Kidney epithelial cell (primary cell): ENCODE measurements at places on chromosomes 7 and 10.
A peak's percentile ranks its signal among the peaks of the same experiment; 100 is the strongest.

DNA sequence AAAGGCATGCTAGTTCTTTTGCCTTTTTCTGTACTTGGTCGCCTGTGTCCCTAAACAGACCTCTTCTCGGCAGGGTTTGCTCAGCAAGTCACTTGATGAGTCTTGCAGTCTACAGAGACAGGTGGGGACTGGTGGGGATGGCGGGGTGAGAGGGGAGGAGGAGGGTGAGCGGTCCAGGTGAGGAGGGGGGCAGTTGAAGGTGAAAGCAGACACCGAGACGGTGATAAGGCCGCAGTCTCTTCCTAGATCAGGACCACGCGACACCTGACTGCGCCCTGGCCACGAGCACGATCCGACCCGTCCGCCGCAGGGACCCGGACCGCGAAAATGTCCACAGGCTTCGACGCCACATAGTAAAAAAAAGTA, 566 bp downstream of the ASNS start:
- no peak for DNase-seq

GRCh38 chr7:31051598-31052486, at the start of gene ADCYAP1R1:
ADCYAP1R1 (plus strand) TSS chr7:31052308; CDS start chr7:31063265, 10,957 bp downstream.
- no peak for DNase-seq

DNA sequence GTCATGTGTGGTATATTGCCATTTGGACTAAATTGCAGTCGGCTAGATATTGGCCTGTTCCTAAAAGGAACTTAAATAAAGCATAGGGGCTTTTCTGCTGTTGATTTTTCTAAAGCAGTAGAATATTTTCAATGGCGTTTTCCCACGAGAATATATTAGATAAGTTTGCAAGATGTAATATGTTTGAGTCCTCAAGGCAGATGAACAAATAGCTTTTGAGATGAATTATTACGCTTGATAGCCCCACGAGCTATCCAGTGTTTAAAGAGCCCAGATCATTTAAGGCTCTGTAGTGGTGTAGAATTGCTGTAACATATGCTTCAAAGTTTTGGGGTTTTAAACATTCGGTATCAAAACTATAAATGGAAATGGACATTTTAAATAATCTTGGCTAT, 2.9 kb downstream of the CELF2 start:
- no peak for DNase-seq

DNA sequence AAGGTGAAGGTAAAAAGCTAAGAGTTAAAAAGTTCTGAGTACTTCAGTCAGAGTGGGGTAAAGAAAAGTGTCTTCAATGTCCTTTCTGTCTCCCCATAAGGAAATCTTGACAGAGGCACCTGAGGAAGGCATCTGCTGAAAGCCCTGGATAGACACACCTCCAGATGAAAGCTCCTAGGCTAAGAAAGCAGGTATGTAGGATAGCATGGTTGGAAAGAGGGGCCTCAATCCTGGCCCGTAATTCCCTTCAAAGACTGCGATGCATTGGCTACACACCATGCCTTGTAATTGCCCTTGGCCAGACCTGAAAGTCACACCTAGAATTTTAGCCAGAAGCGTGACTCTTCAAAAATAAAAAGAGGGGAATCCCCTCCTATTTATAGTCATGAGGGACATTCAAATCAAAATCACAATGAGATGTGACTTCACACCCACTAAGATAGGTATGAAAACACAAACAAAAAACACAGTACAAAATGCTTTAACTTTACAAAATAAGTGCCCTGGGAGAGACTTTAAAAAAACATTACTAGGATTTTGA, 809.7 kb downstream of the IPMK start:
- DNase-seq = no peak

- DNase-seq = no peak
Observed at GRCh38 chr7:12488341-12488740, 82.2 kb upstream of the SCIN start.

- no peak for DNase-seq
Observed at GRCh38 chr7:26850193-26850651, 14.2 kb downstream of the SKAP2 start.

- DNase-seq = no peak
Observed at GRCh38 chr7:67856046-67856445, 859.4 kb downstream of the TYW1 start.

GRCh38 chr10:58351616-58352578, 17.1 kb downstream of the UBE2D1 start:
- no peak for DNase-seq

GRCh38 chr7:44154703-44155102, 13.6 kb upstream of the MYL7 start:
- DNase-seq = no peak

DNA sequence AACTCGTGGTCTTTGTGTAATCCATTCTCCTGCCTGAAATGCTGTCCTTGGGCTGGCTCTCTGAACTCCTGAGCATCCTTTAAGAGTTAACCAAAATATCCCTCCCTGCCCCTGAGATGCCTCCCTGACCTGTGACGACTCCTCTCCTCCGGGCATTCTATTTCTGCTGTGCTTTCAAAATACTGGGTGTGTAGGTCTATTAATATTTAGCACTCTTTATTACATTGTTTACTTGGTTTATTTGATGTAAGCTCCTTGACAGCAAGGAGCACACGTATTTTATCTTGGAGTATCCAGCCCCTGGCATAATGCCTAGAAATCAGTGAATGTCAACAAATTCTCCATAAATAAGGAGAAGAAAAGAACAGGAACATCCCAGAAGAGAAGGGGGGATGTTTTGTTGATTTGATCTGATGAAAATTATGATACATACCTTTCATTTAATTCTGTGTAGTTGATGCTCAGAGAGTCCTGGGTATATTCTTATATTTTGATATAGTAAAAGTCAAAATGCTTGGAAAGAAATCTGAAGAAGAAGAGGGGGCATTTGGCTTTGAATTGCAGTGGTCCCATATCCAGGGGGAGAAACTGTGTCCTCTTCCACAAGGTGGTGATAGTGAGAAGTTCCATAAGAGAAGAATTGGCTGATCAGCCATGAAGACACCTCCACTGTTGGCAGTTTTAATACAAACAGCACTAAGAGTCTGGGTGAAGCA, 107.7 kb upstream of the MPP7 start:
- DNase-seq = no peak

- no peak for DNase-seq
Observed at GRCh38 chr10:18759575-18759974, 100.3 kb downstream of the ARL5B start.

- DNase-seq = no peak
Observed at GRCh38 chr10:119803264-119803663, 69.4 kb downstream of the MCMBP start.

DNA sequence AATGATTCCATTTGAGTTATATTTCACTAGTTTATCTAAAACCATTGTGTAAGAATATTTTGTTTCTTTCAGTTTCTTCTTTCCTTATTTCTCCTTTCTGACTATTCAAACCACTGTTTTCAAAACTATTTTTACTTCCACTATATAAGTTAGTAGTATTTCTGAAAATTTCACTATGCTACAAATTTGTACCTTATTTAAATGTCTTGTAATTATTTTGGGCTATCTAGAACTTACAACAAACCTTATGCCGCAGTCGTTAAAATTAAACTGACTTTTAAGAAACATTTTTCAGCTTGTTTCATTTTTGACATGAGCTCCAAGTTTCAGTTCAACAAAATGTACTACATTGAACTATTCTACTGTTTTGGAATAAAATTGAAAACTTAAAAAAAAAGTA, 1.8 kb downstream of the TFEC start:
- no peak for DNase-seq

DNA sequence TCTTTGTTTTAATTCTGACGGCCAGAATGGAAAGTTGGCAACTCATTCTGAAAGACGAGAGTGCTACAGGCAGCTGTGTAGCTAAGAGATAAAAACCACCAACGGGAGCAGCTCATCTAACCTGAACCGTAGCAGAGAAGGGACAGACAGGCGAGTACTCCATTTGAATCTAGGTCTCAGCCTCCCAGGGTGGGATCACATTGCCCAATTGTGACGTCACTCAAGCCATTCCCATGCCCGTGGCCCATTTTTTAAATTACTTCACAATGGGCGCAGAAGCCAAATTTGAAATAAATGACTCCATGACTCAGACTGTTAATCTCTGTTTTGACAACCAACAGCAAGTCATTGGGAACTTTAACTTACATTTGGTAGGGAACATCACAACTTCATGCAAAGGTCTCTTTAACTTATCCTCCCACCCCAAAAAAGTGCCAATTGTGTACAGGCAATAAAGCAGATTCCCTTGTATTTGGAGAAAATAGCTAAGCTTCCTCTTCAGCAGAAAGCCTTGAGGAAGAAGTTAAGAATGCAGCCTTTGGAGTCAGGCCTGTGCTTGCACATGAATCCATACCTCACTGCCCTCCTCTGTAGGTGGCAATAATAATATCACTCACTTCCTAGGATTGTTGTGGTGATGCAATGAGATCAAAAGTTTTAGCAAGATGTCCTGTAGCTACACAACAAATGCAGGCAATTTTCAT, 93.2 kb upstream of the KIF5B start:
- DNase-seq = peak; percentile 47

DNA sequence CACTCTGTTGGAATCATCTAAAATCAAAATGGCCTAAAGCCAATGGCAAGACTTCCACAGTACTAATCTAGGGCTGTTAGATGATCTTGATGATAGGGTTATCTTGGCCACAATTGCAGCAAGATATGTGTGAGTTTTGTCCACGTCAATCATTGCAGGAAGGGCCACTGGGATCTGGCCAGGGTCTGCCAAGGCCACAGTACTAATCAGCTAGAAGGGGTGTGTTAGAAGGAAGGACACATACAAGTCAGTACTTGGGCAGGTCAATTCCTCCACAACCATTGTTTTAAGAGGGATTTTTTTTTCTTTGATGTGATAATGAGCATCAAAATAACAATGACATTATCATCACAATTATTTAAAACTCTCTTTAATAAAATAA, 1.6 kb downstream of the LMOD2 start:
- DNase-seq = no peak

DNA sequence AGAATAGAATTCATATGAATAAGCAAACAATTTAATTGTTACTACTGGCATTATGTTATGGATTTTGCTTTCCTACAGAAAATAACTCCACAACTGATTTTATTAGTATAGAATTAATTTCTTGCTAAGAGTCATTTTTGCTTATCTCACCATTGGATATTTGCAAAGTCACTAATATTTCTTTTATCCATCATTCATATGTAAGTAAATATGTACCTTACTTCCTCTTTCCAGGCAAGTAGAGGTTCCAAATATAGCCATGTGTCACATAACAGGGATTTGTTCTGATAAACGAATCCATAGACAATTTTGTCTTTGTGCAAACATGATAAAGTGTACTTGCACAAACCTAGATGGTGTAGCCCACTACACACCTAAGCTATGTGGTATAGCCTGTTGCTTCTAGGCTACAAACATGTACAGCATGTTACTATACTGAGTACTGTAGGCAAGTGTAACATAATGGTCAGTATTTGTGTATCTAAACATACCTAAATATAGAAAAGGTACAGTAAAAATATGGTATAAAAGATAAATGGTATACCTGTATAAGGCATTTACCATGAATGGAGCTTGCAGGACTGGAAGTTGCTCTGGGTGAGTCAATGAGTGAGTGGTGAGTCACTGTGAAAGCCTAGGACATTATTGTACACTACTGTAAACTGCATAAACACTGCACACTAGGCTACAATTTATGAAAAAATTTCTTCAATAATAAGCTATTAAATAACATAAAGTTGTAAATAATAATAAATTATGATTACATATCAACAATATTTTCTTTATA, 18.3 kb downstream of the KLLN start:
- no peak for DNase-seq

DNA sequence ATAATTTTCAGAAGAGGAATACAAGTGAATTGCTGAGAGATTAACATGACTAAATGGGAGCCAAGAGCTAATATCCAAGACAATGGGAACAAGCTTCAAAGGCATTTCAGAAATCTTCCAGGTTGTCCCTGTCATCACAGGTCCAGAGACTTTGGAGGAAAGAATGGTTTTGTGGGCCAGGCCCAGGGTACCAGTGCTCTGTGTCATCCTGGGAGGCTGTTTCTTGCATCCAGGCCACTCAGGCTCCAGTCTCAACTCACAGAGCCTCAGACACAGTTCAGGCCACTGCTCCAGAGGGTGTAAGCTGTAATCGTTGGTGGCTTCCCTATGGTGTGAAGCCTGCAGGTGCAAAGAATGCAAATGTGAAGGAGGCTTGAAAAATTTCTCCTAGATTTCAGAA, 170.4 kb upstream of the NRG3 start:
- DNase-seq = no peak

DNA sequence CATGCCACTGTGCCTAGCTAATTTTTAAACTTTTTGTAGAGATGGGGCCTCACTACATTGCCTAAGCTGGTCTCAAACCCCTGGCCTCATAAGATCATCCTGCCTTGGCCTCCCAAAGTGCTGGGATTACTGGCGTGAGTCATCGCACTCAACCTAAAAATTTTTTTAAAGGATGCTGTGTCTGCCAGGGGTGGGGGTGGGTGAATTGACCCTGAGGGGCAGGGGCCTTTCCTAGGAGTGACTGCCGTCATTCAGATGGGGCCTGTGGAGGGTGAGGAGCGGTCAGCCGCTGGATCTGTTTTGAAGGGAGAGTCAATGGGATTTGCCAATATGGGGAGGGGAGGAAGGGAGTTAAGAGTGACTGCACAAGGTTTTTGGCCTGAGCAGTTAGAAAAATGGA, 89.4 kb downstream of the C10orf105 start:
- no peak for DNase-seq

- no peak for DNase-seq
Observed at GRCh38 chr7:147081117-147081516, 964.5 kb downstream of the CNTNAP2 start.

- no peak for DNase-seq
Observed at GRCh38 chr7:143237366-143237765, 15.5 kb downstream of the TAS2R40 start.

DNA sequence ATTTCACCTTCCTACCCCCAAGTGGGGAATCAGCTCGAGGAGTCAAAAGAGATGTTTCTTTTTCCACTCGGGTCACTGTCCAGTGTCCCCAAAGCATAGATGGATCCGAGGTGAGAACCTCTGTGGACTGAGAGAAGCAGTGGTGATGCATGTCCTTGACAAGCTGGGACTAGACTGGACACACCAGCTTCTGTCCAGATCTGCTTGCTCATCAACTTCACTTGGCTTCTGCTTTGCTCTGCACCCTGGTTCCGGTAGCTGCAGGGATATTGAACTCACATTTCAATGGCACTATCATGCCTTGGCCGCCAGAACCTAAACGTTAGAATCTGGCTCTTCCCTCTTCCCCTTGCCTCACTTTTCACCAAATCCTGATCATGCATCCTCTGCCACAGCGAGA, 50.3 kb upstream of the CXCL12 start:
- no peak for DNase-seq

DNA sequence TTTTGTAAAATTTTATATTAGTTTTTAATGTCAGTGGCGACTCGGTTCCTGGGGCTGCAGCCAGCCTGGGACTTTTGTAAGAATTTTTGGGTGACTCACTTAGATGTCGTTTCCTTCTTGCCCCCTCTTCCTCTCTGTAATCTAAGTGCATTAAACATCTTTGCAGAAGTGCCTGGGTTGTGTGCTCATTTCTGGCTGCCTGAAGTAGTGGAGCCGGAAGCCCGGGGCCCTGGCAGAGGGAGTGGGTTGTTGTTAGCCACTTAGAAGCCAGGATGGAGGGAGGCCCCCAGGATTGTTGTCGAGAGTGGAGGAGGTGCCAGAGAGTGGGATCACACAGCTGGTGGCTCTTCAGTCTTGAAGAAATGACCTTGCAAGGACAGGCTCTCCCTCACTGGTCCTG, 11.0 kb upstream of the TRIM8 start:
- DNase-seq = no peak
